ENCODE measurements at places on chromosomes 1 and 21.
A peak's percentile ranks its signal among the peaks of the same experiment; 100 is the strongest.

- no peak for DNase-seq
Measured at GRCh38 chr1:57325117-57325516, 98.7 kb downstream of the DAB1 start.

GRCh38 chr1:172742599-172743500, 83.9 kb downstream of the FASLG start:
- DNase-seq: no peak

- no peak for DNase-seq
Measured at GRCh38 chr1:212124690-212125582, 89.4 kb downstream of the DTL start.

- no peak for DNase-seq
Measured at GRCh38 chr1:226661965-226662364, 77.1 kb downstream of the ITPKB start.

DNA sequence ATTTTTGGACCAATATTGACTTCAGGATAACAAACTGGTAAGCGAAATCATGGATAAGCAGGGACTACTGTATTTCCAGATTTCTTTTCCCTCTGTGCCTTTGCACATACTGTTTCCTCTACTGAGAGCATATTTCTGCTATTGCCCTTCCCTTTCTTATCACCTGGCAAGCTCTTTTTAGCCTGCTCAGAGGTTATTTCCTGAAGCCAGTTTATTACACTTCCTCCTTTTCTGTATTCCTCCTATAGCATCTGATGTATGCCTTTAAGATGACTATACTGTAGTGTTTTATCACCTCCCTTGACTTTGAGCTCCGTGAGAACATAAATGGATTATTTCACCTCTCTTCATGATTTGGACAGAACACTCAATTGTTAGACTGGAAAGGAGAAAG, 49.0 kb downstream of the MAGI3 start:
- no peak for DNase-seq

- no peak for DNase-seq
Measured at GRCh38 chr1:65108025-65108642, 39.9 kb upstream of the AK4 start.

DNA sequence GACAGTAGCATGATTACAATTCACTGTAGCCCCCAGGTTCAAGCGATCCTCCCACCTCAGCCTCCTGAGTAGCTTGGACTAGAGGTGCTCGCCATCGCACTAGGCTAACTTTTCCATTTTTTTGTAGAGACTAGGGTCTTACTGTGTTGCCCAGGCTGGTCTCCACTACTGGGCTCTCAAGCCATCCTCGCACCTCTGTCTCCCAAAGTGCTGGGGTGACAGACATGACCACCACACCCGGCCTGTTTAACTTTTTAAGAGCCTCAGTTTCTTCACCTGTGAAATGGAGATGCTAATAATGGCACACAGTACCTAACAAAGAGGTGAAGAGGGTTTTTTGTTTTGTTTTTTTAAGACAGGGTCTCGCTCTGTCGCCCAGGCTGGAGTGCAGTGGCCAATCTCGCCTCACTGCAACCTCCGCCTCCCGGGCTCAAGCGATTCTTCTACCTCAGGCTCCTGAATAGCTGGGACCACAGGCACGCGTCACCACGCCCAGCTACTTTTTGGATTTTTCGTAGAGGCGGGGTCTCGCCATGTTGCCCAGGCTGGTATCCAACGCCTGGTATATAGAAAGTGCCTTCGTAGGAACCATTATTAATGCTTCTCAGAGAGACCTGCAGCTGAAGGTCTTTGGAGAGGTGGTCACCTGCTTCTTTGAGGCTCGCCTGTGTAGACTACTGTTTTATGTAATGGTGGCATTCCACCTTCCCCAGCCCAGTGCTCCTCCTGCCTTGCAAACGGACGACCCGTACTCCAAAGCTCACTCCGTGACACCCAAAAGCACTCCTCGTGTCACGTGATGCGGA, 567 bp downstream of the PMVK start:
- no peak for DNase-seq

DNA sequence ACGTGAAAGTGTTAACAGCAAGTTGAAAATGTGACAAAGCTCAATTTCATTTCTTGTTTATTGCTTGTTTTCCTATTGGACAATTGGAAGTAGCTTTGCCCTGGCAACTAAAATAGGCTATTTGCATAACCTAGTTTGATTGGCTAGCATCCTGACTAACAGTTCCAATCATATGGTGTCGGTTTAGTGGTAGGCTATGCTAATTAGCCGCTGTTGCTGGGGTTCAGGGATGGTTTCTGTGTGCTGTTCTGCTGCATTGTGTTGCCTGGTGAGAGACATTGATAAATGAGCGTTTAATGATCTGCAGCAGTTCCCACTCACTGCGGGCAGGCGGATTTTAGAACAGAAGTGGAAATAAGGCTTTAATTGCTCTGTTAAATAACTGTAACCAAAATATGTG, 68.5 kb downstream of the DYRK1A start:
- peak; percentile 94 for DNase-seq

- DNase-seq: no peak
Measured at GRCh38 chr1:223249854-223250631, 107.0 kb upstream of the TLR5 start.

GRCh38 chr1:243179720-243180119, 75.4 kb downstream of the CEP170 start:
- DNase-seq: no peak

GRCh38 chr1:39230261-39231190, 26.0 kb downstream of the MACF1 start:
- no peak for DNase-seq

GRCh38 chr1:224042557-224043118, 71.3 kb upstream of the FBXO28 start:
- DNase-seq: no peak

DNA sequence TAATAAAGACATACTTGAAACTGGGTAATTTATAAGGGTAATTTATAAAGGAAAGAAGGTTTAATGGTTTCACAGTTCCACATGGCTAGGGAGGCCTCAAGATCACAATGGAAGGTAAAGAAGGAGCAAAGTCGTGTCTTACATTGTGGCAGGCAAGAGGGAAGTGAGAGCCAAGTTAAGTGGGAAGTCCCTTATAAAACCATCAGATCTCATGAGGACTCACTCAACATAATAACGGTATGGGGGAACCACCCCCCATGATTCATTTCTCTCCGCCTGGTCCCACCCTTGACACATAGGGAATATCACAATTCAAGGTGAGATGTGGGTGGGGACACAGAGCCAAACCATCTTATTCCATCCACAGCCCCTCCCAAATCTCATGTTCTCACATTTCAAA, 76.8 kb upstream of the ZNF678 start:
- no peak for DNase-seq

- DNase-seq: no peak
Measured at GRCh38 chr1:181818943-181819342, 242.6 kb downstream of the ZNF648 start.

DNA sequence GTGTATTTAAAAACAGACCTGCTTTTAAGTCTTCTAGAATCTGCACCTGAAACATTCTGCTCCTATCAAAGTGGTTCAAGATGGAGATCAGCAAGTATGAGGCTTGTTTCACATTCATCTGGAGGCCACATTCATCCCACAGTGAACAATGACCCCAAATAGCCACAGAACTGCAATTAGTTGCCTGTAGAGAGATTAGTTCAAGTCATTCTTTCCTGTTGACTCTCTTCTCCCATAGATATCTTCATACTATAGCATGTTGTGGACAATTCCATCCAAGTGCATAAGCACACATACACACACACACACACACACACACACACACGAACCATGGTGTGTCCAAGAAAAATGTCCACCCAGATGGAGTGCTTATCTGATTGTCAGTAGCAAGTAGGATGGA, 101.7 kb upstream of the FGGY start:
- no peak for DNase-seq

GRCh38 chr1:54365847-54366246, 40.3 kb downstream of the SSBP3 start:
- no peak for DNase-seq

- DNase-seq: no peak
Measured at GRCh38 chr21:36163750-36164741, 7.4 kb downstream of the DOP1B start.

DNA sequence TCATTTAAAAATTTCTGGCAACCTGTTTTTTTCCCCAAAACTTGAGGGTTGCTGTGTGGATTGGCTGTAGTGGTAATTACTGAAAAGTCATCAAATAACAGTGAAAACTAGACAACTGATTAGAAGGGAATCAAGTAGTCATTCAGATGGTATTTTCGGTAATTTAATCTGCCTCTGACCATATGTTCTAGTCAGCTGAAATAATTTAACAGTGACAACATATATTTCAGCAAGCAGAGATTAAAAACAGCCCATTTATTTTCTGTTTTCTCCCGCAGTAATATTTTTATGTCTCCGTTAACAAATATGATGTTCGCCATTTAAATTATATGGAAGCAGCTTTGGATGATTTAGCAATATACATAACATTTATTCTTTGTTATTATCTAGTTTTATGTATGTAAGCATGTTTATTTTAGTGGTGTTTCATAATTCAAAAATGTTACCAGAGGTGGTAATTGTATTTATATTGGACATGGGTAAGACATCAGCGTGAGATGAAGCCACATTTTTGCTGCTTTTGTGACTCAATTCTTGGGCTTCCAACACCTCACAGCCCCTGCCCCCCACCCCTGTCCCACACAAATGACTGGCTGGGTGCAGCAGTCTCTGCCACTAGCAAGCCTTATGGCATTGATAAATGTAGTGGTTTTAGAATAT, 104.4 kb downstream of the GALNT2 start:
- no peak for DNase-seq
